ENCODE measurements at places on chromosomes 12 and 14.

DNA sequence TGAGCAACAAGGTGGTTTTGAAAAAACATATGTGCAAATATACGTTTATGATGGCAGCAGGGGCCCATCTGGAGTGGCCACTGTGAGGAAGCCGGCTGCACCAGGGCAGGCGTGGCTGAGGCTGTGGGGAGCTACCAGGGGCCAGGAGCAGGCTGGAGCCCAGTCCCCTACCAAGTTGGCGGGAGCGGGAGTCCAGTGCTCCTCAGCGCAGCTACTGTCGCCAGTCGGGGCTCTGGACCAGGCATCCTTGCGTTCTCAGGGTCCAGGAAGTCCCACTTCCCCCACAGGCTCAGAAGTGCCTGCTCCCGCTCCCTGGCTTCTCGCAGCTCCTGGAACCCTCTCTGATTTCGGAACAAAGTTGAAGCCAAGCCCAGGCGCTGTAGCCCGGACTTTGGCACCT is 1377.5 kb upstream of the FLRT2 start:
- no peak for DNase-seq

- peak; percentile 31 for DNase-seq
Measured at GRCh38 chr14:35392103-35392502, 12.4 kb downstream of the NFKBIA start.

- DNase-seq, result peak; percentile 92
Measured at GRCh38 chr12:53452159-53453077, 516 bp downstream of the PCBP2 start.

GRCh38 chr12:129870136-129870535 is 33.7 kb downstream of the TMEM132D start:
- no peak for DNase-seq

DNA sequence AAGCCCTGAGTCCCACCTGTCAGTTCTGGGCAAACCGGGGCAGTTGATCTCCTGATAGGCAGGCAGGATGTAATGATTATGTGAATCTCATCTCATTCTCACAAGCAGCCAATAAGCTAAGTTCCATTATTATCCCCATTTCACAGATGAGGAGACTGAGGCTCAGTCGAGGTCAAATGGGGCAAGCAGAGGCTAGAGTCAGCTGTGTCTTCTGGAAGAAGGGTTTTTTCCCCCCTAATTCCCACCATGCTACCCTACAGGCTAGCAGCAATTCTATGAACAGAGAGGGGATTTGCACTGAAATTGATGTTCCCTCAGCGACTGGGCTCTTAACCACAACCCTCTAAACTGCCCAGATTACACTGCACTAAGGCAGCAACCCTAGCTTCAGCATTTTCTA is 93.8 kb upstream of the MAP1LC3B2 start:
- DNase-seq, result no peak

- no peak for DNase-seq
Measured at GRCh38 chr12:65585648-65586602, 238.4 kb upstream of the HMGA2 start.

GRCh38 chr12:18631339-18631738 is 106.5 kb downstream of the PLCZ1 start:
- DNase-seq, result no peak

DNA sequence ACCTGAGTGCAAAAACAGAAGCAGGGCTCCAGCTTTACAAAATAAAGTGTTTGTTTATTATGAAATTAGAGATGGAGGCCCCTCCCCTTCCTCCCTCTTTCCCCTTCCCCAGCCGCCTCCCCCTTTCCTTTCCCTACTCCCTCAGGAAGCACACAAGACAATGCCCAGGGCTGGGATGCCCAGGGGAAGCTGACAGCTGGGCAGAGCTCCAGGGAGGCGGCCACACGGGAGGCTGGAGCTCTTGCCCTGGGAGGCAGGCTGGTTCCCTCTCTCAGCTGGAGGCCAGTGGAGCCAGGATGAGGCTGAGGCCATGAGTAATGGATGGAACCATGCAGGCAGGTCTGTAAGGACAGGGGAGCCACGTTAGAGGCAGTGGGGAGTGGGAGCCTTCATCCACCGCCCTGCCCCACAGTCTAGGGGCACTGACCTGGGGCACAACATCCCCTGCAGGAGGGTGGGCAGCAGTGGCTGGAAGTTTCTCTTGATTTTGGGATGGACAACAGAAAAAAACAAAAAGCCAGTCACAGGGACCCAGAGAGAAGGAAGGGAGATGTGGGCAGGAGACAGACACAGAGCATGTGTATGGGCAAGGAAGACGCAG is 5.1 kb downstream of the PSMB11 start:
- DNase-seq, result peak; percentile 66

- no peak for DNase-seq
Measured at GRCh38 chr12:107108995-107109508, 15.7 kb upstream of the CRY1 start.

GRCh38 chr14:20662968-20663732 is 21.2 kb upstream of the RNASE4 start:
- peak; percentile 86 for DNase-seq

DNA sequence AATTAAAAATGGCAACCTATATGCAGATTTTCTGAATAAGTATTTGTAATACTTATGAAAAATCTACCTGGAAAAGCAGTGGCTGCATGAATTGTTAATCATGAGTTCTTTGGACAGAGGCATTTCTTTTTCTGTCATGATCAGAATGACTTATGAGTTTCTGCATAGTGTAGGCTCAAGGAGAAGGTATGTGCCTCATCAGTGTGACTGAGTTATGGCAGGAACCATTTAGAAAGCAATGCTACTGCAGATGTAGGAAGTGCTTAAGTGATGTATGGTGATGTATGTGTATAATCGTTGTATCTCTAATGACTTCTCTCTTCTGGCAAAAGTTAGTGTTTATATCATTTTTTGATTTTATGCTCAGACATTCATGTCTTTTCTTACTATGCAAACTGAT is 816.4 kb upstream of the FBXO33 start:
- DNase-seq, result no peak

DNA sequence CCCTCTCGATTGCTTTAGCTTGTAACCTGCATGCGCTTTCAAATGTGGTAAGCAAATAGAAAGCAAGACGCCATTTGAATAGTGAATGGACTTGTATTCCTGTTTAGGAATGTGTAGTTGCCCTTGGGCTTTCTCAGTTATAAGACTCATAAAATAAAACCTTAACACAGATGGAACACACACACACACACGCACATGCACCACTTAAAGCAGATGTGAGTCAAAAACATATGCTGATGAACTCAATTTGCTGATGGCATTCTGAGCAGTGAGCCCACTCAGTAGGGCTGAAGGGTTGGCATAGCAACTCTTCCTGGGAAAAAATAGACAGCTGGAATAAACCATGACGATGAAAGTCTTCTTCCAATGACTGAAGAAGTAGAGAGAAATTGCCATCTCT is 360.5 kb downstream of the APAF1 start:
- DNase-seq, result no peak

- no peak for DNase-seq
Measured at GRCh38 chr14:34722723-34723545, 8.5 kb upstream of the CFL2 start.

- no peak for DNase-seq
Measured at GRCh38 chr12:30797689-30798088, 42.9 kb upstream of the CAPRIN2 start.

DNA sequence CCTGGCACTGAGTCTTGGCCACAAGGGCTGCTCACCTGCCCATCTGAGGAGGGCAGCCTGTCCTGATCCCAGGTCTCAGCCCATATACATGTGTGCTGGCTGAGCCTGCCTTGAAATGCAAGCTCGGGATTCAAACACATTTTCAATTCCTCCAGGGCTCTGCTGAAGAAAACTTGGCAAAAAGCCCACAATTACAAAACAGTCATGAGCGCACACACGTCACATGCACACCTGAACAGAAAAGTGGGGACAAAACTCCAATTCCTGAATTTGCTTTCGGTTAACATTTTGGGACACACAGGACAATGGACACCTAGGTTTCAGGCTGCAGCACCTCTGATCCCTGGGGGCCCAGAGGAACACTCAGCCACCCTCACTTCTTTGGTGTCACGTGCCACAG is 113.9 kb downstream of the RBM19 start:
- no peak for DNase-seq

DNA sequence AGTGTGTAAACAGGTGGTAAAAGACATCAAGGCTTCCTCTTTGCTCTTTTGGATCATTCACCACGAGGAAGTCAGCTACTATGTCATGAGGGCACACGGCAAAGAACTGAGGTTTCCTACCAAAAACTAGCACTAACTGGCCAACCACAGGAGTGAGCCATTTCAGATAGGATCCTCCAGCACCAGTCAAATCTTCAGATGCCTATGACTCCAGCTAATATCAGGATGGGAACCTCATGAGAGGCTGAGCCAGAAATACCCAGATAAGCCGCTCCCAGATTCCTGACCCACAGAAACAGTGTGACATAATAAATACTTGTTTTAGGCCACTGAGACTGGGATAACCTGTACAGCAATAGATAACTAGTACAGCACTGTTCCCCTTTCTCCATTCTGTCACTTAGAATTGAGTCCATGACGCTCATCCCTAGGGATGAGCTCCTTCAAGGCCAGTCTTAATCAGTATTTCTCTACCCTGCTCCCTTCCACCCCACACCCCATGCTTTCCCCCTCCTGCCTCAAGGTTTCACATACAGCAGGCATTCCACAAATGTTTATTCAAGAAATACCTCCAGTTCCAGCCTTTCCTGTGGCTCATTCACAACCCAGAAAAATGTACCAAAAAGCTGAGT is 68.4 kb downstream of the PPM1H start:
- DNase-seq, result no peak

GRCh38 chr12:104638851-104639240 is 182.1 kb downstream of the CHST11 start:
- DNase-seq, result no peak

- DNase-seq, result no peak
Measured at GRCh38 chr12:92605621-92606170, 97.1 kb upstream of the PLEKHG7 start.

- no peak for DNase-seq
Measured at GRCh38 chr12:25106818-25107217, 88.1 kb downstream of the DNAI7 start.

GRCh38 chr12:71159264-71159663 is 1.5 kb upstream of the TSPAN8 start:
- DNase-seq, result no peak

- DNase-seq, result no peak
Measured at GRCh38 chr12:98275131-98275475, 240.3 kb upstream of the TMPO start.

DNA sequence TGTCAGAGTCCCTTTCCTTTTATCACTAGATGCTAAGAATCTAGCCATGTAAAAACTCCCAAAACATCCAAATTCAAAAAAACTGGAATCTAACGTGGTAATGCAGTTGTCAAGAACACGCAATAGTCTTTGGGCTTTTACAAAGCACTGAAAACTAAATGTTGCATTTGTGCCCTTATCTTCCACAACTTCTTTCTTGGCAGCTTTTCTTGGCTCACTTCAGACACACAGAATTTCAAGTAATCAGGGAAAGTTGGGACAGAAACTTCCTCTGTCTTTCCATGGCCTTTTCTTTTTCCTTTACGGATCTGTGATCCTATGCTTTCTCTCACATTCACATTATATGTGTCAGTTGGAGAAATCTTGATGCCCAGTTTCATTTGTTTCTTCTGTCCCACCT is 136.0 kb downstream of the CRADD start:
- no peak for DNase-seq

GRCh38 chr12:23684121-23684520 is 265.3 kb downstream of the SOX5 start:
- DNase-seq, result no peak

GRCh38 chr14:36028218-36028617 is 148.3 kb downstream of the PTCSC3 start:
- DNase-seq, result no peak

DNA sequence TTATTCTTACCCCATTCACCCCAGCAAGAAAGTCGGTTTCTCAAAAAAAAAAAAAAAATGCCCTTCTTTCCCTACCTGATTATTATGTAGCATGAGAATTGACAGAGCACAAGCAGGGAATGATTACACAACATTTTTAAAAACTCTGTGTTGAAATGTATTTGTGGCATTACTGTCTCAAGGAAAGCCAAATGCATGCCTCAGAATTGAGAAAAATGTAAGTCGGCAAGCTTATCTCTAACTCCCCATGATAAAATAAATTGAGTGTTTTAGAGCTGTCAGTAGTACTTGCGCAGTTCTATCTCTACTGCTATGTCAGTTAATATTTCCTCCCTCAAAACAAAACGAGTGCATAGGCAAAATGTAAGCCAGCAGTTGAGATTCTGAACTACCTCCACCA is 25.7 kb downstream of the ANO4 start:
- DNase-seq, result no peak

- no peak for DNase-seq
Measured at GRCh38 chr12:60211244-60211643, 615.4 kb downstream of the SLC16A7 start.

- DNase-seq, result no peak
Measured at GRCh38 chr12:91093341-91093740, 18.0 kb downstream of the LUM start.

DNA sequence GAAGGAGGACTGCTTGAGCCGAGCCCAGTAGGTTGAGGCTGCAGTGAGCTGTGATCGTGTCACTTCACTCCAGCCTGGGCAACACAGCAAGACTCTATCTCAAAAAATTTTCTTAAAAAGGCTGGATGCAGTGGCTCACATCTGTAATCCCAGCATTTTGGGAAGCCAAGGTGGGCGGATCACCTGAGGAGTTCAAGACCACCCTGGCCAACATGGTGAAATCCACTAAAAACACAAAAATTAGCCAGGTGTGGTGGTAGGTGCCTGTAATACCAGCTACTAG is 17.1 kb upstream of the MDM2 start:
- no peak for DNase-seq

GRCh38 chr12:57342207-57342691 is 88.6 kb downstream of the R3HDM2 start:
- DNase-seq, result no peak

DNA sequence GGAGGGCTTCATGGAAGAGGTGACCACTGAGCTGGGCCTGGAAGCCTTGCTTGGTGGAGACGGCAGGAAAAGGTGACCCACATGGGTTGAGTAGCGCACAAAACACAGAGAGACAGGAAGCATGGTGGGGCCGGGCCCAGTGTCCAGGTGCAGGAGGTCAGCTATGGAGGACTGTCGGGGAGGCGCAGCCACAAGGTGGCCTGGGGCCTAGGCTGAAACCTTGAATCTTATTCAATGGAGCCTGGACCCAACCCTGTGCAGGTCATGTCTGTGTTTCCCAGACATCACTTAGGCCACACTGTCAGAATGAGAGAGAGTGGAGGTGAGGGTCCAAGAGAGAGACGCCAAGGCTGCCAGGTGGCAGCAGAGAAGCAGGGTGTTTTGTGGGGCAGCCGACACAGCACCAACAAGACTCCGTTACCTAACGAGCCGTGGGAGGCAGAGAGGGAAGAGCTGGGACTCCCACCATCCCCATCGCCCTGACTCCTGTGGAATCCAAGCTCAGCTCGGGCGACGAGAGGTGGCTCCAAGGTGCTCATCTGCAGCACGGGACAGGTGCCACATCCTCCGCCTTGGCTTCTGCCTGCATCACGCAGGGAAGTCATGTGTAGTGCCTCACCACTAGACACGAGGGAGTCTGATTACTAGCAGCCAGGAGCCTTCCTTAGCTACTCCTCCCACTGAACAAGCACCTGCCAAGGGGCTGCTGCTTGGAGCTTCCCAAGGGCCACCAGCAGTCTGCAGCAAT is 38.7 kb downstream of the DEGS2 start:
- DNase-seq, result no peak

All from aorta (tissue), 5 donors.